ENCODE measurements at places on chromosomes 2 and 18.

GRCh38 chr2:48018480-48018879 lies 112.2 kb upstream of the FBXO11 start:
- DNase-seq = no peak

DNA sequence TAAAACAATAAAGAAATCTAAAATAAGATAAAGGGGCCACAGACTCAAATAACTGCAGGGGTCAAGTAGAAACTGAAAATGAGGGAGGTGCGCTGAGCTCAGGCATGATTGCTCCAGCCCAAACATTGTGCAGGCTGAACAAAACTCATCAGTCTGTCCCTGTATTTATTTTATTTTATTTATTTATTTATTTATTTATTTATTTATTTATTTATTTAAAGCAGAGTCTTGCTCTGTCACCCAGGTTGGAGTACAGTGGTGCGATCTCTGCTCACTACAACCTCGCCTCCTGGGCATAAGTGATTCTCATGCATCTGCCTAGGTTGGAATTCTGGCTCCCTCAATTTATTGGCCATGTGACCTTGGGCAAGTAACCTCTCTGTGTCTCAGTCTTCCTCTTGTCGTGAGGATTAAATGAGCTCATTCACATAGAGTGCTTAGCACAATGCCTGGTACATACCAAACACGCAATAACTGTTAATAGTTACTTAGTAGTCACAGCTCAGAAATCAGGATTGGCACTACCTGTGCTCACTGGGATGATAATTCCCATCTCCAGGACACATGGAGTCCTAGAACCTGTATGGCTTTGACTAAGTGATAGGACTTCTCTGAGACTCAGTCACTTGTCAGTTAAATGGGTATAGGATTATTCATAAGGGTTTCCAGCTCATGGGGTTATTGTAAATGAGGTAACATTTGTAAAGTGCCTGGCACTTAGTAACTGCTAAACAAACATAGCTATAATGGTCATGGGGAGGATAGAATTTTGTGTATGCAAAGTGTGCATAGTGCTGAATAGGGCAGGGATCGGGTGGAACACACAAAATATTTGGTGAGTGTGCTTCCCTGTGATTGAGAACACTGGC lies 6.0 kb downstream of the SPEG start:
- no peak for DNase-seq

DNA sequence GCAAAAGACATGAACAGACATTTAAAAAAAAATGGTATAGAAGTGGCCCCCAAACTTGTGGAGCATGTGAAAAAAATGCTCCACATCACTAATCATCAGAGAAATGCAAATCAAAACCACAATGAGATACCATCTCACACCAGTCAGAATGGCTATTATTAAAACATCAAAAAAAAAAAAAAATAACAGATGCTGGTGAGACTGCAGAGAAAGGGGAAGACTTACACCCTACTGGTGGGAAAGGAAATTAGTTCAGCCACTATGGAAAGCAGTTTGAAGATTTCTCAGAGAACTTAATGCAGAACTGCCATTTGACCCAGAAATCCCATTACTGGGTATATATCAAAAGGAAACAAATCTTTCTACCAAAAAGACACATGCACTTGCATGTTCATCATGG lies 164.8 kb downstream of the RIT2 start:
- DNase-seq = no peak

- DNase-seq = no peak
Observed at GRCh38 chr2:104233591-104233990, 620.3 kb upstream of the POU3F3 start.

DNA sequence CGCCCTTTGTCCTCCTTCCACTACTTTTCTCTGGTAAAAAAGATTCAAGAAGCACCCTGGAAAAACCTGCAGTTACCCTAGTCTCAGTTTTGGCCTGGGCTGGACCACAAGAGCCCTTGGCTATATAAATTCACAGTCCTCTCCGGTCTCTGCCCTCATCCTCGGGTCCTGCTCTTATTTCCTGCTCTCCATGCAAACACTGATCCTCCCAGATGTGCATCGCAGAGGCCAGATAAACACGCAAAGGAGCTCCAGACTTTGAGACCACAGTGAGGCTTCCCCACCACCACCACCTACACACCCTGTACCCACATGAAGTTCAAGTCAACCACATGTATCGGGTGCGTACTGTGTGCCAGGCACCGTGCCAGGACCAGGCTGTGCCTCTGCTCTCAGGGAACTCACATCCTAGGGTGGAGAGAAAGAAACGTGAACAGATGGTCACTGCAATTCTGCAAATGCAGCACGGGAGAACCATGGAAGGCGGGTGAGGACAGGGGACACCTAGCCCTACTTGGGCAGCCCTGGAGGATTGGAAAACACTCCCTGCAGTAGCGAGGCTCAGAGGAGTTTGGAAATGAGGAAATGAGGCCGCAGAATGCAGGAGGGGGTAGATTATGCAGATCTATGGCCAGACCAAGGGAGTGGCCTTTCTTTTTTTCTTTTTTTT lies 7.4 kb downstream of the CTDSP1 start:
- DNase-seq = peak; percentile 71

- no peak for DNase-seq
Observed at GRCh38 chr18:48933578-48934414, 17.0 kb downstream of the SMAD7 start.

- no peak for DNase-seq
Observed at GRCh38 chr2:97996679-97997078, 931 bp upstream of the TMEM131 start.

DNA sequence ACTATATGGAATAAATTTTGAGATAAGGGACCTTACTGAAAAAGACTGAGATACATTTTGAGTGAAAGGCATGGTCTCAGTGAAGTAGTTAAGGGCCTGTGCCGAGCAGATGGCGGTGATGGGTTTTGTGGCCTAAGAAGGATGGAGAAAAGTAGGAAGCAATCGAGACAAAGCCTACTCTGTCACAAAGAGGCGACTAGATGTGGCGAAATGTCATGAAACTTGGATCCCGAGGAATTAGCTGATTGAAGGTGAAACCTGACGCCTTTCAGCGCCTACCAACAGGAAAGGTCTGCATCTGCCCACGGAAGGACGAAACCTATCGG lies 558 bp upstream of the CEP192 start:
- no peak for DNase-seq

DNA sequence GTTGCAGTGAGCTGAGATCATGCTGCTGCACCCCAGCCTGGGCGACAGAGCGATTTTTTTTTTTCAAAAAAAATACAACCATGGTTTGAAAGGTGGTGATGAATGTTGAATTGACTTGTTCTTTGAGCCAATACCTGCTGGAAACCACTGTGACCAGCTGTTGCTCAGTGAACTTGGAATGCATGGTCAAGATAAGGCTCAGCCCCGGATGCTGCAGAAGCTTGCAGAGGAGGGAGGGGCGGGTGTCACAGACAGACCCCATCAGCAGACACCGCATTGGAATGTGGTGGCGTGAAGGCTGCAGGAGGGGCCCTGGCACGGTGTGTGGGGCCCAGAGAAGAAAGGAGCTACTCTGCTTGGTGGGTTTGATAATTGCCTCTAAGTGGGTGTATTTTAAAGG lies 91.6 kb downstream of the ITGB1BP1 start:
- DNase-seq = no peak

DNA sequence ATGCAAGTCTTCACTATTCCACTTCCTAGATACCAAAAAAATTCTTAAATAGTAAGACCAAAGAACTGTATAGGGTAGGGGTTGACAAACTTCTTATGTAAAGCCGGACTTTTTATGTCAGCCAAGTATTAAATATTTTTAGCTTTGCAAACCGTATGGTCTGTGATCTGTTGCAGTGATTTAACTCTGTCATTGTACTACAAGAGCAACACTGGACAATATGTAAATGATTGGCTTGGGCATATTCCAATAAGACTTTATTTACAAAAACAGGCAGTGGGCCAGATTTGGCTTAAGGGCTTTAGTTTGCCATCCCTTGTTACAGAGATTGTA lies 48.0 kb downstream of the MGAT5 start:
- no peak for DNase-seq

- DNase-seq = peak; percentile 73
Observed at GRCh38 chr2:64859312-64860212, 129.6 kb upstream of the SLC1A4 start.

GRCh38 chr2:5697562-5697961 lies 5.4 kb downstream of the SOX11 start:
- DNase-seq = no peak

GRCh38 chr2:47063538-47063930 lies 91.6 kb downstream of the STPG4 start:
- DNase-seq = no peak

- no peak for DNase-seq
Observed at GRCh38 chr2:227308784-227309183, 16.3 kb upstream of the MFF start.
